ENCODE measurements at places on chromosomes 7 and 10.

DNA sequence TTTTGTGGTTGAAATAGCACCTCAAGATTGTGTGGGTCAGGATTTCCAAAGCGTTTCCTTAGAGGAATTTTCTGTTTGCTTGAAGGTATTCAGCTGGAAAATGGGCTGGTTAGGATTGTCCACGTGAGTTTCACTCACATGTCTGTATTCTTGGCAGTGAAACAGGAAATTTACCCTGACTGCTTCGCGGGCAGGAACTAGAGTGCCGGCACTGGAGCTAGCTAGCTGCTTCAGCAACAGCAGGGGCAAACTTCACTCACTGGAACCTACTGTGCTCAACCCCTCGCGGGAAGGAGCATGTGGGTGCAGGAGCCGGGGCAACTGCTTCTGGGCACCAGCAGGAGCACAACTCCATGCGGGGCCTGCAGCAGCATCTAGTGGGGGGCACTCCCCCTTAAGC is 38.0 kb upstream of the RTKN2 start:
- DNase-seq: no peak

DNA sequence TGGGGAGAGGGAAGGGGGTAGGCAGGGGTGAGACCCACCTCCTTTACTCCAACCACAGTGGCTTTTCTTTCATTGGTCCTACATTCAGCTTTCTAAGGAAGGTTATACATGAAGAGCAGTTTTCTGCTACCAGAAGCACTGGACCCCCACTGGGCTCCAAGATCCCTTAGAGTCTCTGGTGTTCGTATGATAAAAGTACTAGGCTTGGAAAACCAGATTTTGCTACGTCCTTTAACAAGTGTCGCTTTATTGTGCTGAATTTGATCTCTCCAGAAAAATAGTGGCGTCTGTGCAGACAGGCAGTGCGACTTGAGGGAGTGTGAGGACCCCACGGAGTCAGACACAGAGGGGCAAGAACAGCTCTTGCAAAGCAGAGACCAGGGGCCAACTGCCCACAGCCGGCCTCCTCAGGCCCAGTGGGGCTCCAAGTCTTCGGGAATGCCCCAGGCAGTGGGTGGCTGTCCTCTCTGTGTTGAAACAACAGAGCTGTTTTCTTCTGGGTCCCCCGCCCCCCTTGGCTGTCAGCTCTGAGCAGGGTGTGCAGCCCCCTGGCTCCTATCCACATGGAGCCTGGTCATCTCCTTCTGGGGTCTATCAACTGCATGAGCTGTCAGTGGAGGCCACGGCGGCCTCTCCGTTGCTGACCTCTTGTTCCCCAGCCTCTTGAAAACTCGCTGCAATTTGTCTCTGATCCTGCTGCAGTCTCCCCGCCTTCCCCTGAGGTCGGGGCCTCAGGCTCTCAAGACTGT is 333.2 kb downstream of the RPS24 start:
- DNase-seq: no peak

DNA sequence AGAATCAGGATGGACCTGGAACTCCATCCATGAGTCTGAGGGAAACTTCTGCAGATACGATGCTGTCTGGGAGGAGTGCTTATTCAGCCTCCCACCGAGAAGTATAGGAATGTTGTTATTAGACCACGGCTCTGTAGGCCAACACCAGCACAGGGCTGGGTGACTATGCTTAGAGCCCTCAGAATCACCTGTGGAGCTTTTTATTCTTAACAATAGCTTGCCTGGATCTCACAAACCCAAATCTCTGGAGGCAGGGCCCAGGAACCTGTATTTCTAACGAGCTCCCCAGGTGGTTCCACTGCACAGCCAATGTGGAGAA is 55.6 kb upstream of the ARID5B start:
- no peak for DNase-seq

- DNase-seq: no peak
These were observed 5.0 kb upstream of the TNRC18 start for GRCh38 chr7:5428478-5429252.

DNA sequence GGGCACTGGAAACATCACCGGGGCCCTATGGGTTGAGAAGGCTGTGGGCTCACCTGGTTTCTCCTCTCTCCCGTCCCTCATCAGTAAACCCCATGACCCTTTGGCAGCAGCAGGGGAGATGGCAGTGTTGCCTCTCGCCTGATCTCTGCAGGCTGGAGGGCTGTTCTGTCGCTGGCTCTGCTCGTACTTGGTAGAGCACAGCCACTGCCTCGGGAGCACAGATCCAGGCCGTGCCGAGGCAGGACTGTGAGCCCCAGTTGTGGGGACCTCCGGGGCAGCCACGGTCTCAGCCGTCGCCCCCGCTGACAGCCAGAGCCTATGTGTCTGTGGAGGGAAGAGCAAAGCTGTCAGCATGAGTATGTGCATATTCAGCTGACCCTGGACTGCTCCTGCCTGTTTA is 94.9 kb downstream of the PTPRE start:
- no peak for DNase-seq

DNA sequence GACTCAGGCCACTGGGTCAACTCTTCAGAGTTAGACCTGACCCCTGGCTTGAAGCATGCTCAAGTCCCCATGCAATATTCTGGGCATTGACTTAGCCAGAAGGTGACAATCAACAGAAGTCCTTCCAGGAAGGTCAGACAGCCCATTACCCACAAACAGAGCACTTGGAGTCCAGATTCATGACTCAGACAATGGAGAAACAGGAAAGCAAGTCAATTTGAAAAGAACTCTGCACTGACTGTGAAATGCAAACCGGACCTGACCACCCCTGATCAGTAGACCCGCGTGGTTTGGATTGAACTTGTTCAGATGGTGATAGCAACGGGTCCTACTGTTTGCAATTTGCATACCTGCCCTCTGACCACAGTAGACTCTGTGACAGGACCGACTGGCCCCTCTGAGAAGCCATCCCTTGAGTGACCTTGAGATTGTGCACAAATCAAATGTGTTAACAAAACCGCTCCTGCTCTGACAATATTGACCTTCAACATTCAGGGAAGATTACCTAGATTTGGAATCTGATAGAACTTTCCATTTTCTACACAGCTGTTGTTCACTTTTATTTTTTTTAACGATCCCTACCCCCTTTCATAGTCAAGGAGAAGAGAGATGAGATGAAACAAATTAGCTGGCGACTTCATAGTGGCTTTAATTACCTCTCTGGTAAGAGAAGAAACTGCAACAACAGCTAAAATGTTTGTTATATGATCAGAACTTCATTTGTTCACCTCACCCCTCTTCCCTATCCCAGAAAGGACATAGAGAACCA is 138.7 kb downstream of the NRP1 start:
- no peak for DNase-seq

DNA sequence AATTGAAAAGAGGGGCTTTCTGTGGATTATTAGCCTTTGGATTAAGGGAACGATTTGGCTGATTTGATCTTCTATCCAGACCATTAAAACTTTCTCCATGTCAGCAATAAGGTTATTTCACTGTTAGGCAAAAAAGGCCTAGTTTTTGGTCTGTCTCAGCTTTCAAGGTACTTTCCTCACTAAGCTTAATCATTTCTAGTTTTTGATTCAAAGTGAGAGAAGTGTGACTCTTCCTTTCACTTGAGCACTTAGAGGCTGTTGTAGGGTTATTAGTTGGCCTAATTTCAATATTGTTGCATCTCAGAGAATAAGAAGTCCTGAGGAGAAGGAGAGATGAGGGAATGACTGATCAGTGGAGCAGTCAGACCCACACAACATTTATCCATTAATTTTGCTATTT is 596.0 kb upstream of the TPK1 start:
- DNase-seq: no peak

DNA sequence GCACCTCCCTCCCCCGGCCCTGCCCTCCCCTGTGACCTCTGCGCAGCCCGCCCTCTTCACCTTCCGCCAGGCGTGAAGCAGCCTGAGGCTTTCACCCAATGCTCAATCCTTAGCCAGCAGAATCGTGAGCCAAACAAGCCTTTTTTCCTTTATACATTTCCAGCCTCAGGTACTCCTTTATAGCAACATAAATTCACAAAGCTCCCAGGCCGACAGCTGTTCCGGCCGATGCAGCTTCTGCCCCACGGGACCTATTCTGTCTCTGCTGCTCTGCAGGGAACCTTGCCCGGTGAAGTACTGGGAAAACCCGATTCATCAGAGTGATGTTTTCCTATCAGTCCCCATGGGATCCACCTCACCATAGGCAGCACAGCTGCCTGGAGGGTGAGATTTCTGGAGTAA is 87.4 kb downstream of the CHST15 start:
- no peak for DNase-seq

GRCh38 chr10:28054228-28054860 is 55.5 kb upstream of the ODAD2 start:
- DNase-seq: no peak

DNA sequence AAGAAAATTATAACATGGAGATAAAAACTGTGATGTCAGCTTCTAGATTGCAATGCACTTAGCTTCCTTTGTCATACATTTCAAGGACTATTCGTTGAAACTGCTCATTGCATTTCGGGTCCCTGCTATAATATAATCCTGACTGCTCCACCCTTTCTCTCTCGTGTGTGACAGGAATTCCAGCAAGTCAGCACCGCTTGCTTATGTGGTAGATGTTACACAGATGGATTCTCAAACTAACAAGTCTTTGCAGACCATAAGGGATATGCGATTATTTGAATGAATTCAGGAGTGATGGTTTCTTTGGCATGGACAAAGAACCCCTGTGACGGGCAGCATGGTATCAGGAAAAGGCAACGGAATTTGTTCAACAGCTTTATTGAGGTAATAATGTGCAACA is 184.0 kb downstream of the GRID1 start:
- no peak for DNase-seq

DNA sequence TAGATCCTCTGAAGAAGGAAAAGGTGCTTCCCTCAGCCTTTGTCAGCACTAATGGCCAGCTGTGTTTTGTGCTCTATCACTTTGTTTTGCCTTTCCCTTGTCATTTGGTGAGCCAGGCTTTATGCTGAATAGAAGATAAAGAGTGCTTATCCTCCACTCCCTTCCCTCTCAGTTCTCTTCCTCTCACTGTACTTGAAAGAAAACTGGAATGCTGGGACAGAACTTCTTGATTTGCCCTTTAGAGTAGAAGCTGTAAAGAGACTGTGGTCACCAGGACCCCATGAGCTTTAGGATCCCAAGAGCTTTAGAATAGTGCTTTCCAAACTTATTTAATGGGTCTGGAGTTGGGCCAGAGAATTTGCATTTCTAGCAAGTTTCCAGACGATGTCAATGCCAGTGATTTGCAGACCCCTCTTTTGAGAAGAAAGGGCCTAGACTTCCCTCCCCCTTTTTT is 81.4 kb downstream of the LRRC4 start:
- DNase-seq: no peak

- DNase-seq: no peak
These were observed 187.9 kb downstream of the ZNF365 start for GRCh38 chr10:62562101-62562500.

- DNase-seq: no peak
These were observed 76.4 kb upstream of the LRRC17 start for GRCh38 chr7:102836191-102836919.

DNA sequence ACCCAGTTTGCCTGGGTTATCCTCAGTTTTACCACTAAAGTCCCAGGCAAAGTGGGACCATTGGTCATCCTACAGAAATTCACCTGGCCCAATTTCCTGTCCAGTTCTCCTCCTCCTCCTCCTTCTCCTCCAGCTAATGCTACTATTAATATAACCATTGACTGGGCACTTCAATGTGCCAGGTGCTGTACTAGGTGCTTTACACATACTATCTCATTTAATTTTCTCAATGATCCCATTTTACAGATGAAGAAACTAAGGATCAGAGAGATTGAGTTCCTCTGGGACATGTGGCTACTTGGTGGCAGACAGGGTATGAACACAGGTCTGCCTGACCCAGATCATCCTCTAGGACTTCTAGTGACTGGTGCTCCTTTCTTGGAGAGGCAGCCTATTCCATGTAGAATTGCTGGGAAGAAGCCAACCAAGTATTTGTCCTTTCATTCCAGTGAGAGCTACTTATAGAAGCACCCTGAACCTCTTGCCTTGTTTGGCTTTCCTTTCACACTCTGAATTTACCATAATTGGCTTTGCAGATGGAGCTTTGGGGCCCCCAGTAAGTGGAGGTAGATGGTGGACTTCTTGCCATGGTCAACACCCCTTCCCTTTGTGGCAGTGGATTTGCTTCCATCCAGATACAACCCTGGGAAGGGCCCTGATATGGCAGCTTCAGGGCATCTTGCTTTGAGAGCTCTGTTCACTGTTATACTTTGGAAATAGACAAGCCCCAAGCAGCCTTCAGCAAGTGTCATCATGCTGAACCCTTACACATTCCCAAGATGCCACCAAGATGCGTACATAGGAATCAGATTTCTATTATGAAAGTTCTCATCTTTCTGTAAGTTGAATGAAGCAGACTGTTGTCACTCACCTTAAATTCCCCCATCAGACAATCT is 78.7 kb downstream of the MYOF start:
- no peak for DNase-seq

DNA sequence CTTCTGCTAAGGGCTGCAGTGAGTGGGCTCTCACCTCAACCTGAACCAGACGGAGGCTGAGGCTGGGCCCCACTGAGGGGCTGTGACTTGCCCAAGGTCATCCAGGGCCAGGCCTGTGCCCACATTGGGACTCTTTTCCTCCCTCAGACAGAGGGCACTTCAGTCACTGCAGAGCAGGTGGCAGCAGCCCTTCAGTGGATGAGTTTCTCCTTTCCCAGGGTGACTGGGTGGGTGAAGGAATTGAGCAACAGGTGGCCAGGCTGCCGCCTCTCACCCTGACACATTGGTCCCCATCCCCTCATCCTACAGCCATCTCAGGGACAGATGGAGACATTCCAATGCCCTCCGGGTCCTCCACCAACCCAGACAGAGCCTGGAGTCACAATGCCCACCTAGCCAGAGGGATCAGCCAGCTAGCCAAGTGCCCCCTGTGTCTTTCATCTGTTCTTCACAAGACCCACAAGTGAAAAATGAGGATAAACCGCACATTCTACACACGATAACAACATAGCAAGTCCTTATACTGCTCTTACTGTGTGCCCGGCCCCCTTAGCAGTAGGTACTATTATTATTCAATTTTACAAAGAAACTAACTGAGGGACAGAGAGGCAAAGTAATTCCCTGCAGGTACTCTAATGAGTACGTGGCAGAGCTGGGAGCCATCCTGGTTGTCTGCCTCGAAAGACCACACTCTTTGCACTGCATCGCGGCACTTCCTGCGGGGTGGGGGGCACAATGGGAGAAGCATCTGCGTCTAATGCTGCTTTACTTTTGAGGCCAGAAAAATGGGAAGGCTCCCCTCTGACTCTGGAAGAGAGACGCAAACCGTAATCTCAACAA is 1.7 kb upstream of the SLC18A3 start:
- DNase-seq: peak; percentile 54

Data from NCI-H524 (cell line).